Endothelial cell of umbilical vein (primary cell): ENCODE measurements at places on chromosomes 12 and 14. TPM values are rescaled to one million over a fixed set of nuclear protein-coding genes. Genes with fewer than 3 reads are reported as not detected.
A peak's percentile ranks its signal among the peaks of the same experiment; 100 is the strongest.

The OR4E2 gene
- total RNA-seq: not detected in 2 replicates

The SRRM4 gene
- not detected in 2 replicates for total RNA-seq

The SLC8B1 gene
- total RNA-seq: 28.4 and 29.9 TPM in 2 replicates

The ALX1 gene
- total RNA-seq: 2.2 and 3.4 TPM in 2 replicates

The TSPAN19 gene
- total RNA-seq: not detected in 2 replicates

The OR4K1 gene
- not detected in 2 replicates for total RNA-seq

DNA sequence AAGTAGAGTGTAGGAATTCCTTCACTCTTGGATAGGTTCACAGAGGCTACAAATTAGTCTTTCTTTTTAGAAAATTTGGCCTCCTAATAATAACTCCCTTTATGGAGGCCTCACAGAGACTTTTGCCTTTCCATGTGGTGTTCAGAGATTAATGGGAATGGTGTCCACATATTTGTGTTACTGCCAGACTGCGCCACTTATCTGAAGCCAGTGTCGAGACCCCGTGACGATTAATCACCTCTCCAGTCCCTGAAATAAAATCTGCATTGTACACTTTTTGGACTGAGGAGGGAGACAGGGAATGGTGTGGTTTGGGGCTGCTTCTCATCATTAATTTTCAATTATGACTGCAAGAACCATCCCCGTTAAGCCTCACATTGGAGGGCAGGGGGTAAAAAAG, 980.5 kb downstream of the FLRT2 start:
- no peak for DNase-seq

- DNase-seq: no peak
These were observed 345.9 kb upstream of the RGS6 start for GRCh38 chr14:71586131-71586897.

- DNase-seq: peak; percentile 26
These were observed 42.5 kb downstream of the WDR20 start for GRCh38 chr14:102182190-102182589.

- peak; percentile 9 for DNase-seq
These were observed 951 bp upstream of the CHST11 start for GRCh38 chr12:104455578-104456416.
